Thoracic aorta (tissue), 2 donors: ENCODE measurements at places on chromosomes 2 and 18. TPM values are rescaled to one million over a fixed set of nuclear protein-coding genes. Genes with fewer than 3 reads are reported as not detected.

GRCh38 chr18:70046207-70046606 lies 98.5 kb upstream of the CD226 start:
- H3K36me3 ChIP-seq = no peaks in the 10 kb centered on the region
- H3K27me3 ChIP-seq = no peaks in the 10 kb centered on the region
- H3K4me1 ChIP-seq = peaks cover 26% of the 10 kb centered on the region
- no peak for DNase-seq

GRCh38 chr2:10864861-10865636 lies 46.7 kb upstream of the KCNF1 start:
- H3K27ac ChIP-seq = no peak overlapping the region
- no peak for DNase-seq
- H3K27me3 ChIP-seq = no peaks in the 10 kb centered on the region
- H3K4me1 ChIP-seq = no peaks in the 10 kb centered on the region
- H3K36me3 ChIP-seq = no peaks in the 10 kb centered on the region

DNA sequence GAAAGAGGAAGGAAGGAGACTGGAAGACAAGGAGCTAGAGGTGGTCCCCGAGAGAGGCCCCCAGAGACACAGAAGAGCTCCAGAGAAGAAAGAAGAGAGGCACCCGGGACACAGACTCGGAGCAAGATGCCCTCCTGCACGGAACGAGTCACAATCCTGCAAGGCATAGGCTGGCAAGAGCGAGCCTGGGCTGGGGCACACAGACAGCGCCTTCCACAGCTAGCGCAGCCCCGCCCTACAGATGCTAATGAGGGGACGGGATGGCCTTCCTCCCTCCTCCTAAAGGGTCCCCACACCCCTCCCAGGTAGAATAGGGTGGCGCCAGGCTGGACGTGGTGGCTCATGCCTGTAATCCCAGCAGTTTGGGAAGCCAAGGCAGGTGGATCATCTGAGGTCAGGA lies 19.8 kb upstream of the GPR17 start:
- H3K4me3 ChIP-seq = no peak overlapping the region
- H3K4me1 ChIP-seq = no peaks in the 10 kb centered on the region
- H3K36me3 ChIP-seq = no peaks in the 10 kb centered on the region
- DNase-seq = no peak
- H3K27me3 ChIP-seq = no peaks in the 10 kb centered on the region
- H3K27ac ChIP-seq = no peak overlapping the region

DNA sequence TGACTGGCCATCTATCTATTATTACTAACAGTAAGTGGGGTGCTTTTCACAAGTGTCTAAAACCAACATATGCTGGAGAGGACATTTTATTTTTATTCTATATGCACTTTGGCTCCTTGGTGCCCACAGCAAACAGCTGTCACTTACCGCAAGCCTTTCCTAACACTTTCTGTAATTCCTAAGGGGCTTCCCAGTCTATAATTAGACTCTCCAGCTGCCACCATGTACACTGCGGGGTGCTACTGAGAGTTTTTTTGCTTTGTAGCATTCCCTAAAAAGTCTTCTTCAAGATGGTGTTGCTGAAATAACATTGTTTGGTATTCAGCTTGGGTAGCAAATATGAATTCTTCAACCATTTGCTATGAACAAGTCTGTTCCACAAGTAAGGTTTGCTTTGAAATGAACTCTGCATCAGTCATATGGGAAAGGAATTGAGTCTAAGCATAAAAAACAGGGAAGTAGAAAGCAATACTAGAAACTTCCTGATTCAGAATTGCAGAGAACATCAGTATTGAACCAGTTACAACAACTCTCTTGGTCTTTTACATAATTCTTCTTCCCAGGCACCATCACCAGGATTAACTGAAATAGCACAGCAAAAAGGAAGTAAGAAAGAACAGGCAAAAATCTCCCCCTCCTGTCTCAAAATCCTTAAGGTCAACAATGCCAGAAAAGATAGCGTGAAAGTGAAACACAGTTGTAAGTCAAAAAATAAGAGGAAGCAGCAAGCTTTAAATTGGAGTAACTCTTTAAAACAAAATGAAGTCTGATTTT lies 28.6 kb downstream of the EPB41L3 start:
- H3K27me3 ChIP-seq = no peaks in the 10 kb centered on the region
- DNase-seq = no peak
- H3K4me3 ChIP-seq = no peak overlapping the region

DNA sequence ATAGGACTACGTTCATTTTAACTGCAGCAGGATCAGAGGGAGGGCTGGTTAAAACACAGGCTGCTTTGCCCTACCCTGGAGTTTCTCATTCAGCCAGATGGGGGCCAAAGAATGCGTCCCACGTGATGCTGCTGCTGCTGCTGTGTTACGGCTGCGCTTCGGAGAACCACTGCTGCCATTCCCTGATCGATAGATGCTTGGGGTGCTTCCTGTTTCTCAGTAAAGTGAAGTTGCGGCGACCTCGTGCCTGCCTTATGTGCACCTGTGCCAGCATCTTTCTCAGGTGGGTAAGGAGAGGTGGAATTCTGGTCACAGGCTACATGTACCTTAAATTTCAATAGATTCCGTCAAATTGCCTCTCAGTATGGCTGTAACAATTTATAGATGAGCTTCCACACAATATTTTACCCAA lies 24.7 kb upstream of the TOGARAM2 start:
- H3K27ac ChIP-seq = no peak overlapping the region
- no peaks in the 10 kb centered on the region for H3K27me3 ChIP-seq
- peak overlapping the region; percentile 37 for H3K4me3 ChIP-seq
- H3K4me1 ChIP-seq = no peaks in the 10 kb centered on the region

DNA sequence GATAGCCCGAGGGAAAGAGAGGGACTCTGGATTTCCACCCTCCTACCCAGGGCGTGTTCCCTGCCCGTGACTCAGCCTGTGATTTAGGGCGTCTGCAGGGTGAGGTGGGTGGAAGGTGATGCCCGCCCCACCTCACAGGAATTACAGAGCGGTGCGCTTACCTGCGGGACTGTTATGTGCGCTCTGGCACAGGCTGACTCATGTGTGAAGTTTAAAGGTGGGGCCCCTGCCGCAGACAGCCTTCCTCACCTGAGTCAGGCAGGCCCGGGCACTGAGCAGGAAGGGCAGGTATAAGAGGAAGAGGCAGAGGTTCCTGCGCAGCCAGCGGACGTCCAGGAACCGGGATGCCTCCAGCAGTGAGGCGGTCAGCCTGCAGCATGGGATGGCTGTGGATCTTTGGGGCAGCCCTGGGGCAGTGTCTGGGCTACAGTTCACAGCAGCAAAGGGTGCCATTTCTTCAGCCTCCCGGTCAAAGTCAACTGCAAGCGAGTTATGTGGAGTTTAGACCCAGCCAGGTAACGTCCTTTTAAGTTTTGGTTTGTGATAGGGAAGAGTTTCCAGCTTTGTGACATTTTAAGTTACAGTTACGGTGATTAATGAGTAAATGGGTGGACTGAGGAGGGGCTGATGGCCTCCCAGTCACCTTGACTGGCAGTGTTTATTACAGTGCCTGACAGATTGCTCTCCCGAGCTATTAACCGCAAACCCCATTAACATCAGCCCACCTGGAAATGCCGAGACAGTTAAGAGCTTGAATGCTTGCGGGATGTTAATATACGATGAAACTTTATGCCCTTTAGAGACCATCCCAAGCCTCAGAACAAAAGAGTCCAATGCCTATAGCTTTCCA lies 141.6 kb upstream of the TTC39C start:
- no peaks in the 10 kb centered on the region for H3K36me3 ChIP-seq
- no peaks in the 10 kb centered on the region for H3K4me1 ChIP-seq
- no peak for DNase-seq

DNA sequence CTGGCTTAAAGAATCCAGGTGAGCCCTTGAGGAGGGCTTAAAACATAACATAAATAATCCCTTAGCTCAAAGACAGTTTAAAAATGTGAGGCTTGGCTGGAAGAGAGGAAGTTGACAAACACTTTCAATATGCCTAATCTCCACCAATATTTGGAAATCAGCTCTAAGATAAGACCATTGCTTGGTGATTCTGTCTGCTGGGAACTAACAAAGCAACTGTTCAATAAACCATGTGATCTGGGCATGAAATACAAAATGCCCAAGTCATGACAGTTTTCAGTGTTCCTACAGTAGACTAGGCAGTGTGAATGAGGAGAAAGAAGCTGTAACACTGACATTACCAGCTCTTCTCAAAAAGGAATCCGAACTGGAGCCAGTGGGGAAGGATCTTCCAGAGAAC lies 10.7 kb downstream of the MFF start:
- H3K27me3 ChIP-seq = no peaks in the 10 kb centered on the region
- no peak overlapping the region for H3K27ac ChIP-seq
- H3K4me3 ChIP-seq = no peak overlapping the region
- H3K36me3 ChIP-seq = peaks cover 30% of the 10 kb centered on the region

- no peaks in the 10 kb centered on the region for H3K27me3 ChIP-seq
- H3K4me3 ChIP-seq = no peak overlapping the region
- H3K4me1 ChIP-seq = no peaks in the 10 kb centered on the region
- H3K36me3 ChIP-seq = no peaks in the 10 kb centered on the region
- no peak for DNase-seq
Measured at GRCh38 chr2:234178330-234179030, 128.0 kb downstream of the SPP2 start.

DNA sequence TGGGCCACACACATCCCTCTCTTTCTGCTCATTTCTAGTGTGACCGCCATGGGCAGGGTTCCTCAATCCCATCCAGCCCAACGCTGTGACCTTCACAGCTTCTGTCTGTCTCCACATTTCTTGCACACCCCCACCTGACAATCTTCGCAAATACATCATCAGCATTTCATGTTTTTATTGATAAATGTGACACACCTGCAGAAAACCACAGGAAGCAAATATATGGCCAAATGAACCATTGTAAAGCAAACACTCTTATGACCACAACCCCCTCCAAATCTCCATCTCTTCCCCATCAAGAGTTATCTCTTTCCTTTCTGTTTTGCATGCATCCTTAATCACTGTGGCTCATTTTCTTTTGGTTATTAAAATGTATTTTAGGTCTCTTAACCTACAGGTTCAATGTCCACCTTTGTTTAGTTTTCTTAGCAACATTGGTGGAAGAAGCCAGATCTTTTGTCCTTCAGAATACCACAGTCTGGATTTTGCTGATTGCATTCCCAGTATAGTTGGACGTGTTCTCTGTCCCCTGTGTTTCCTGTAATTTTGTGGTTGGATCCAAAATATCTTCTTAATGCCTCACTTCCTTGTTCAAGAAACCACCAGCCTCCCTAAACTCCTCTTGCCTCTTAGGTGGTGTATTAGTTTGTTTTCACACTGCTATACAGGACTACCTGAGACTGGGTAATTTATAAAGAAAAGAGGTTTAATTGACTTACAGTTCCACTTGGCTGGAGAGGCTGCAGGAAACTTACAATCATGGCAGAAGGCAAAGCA lies 9.8 kb upstream of the NCK2 start:
- H3K27ac ChIP-seq = no peak overlapping the region
- H3K4me1 ChIP-seq = peaks cover 4% of the 10 kb centered on the region
- H3K4me3 ChIP-seq = no peak overlapping the region
- H3K36me3 ChIP-seq = no peaks in the 10 kb centered on the region
- no peaks in the 10 kb centered on the region for H3K27me3 ChIP-seq

- H3K36me3 ChIP-seq = no peaks in the 10 kb centered on the region
- H3K4me1 ChIP-seq = peaks cover 8% of the 10 kb centered on the region
- no peak overlapping the region for H3K27ac ChIP-seq
- H3K4me3 ChIP-seq = no peak overlapping the region
Measured at GRCh38 chr2:102620332-102620731, 979 bp downstream of the SLC9A2 start.

The CFC1 gene
- not detected for total RNA-seq

The CERKL gene
- not detected for total RNA-seq

The GPAT2 gene
- total RNA-seq = 6.9 TPM

The FAP gene
- total RNA-seq = 37.6 TPM
